ENCODE measurements at places on chromosomes 12 and 14.

DNA sequence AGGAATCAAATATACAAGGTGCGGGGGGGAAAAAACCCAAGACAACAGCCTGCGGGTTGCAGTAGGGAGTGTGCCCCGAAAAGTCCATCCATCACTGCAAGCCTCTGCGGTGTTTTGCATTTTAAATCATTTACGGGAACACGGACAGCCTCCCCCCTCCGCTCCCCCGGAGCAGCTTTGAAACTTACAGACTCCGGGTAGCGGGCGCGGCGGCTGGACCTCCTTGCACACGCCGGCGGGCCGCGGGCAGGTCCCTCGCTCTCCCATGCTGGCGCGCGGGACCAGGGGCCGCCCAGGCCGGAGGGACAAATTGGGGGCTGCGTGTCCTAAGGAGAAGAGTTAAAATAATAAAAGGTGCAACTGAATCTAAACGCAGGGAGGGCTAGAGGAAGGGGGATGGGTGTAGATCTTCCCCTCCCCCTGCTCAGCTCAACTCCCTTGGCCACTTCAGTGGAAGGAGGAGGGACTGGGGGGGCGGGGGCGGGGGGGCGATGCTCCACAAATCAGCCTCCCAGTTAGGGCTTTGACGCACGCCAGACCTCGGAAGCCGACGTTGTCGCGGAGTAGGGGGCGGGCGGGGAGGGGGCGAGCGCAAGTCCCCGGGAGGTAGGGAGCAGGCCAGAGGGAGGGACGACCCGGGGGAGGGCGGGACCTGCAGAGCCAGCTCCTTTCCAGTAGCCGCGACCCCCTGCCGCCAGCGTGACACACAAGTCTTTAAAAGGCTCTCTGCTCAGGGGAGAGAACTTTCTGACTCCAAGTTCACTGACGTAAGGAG lies at the start of gene KCNJ8:
Gene KCNJ8 (minus strand): TSS at position 349 of the 775 bp plus-strand sequence. CDS start 1,090 bp downstream, outside the sequence.
- DNase-seq = no peak

GRCh38 chr14:77206877-77207389 lies 25.3 kb downstream of the TMEM63C start:
- no peak for DNase-seq

DNA sequence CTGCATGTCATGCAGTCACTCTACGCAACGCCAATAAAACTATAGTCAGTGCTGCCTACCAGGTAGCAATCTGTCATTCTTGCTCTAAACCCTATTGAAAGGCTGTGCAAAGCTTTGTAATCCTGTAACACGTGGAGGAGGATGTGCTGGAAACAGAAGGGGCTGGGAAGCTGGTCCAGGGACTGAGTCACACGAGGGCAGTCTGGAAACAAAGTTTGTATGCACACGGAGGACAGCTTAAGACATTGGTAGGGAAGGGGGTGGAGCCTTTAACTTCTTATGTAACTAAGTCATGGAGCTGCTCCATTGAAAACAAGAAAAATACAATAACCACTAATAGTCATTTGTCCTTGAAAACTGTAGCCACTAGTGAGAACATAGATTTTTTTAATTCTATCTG lies 128.0 kb downstream of the BCAT1 start:
- DNase-seq = no peak

GRCh38 chr14:95758331-95758730 lies 44.4 kb upstream of the TCL1A start:
- DNase-seq = no peak

- DNase-seq = no peak
These were observed 77.6 kb upstream of the PRKD1 start for GRCh38 chr14:30005114-30005808.

GRCh38 chr14:75383721-75384120 lies 44.1 kb upstream of the JDP2 start:
- peak; percentile 0 for DNase-seq

- DNase-seq = no peak
These were observed 40.0 kb downstream of the FRS2 start for GRCh38 chr12:69509904-69510827.

GRCh38 chr12:30978639-30979038 lies 52.1 kb downstream of the TSPAN11 start:
- no peak for DNase-seq

- peak; percentile 94 for DNase-seq
These were observed at the start of gene IFT81 for GRCh38 chr12:110124269-110124995. Gene IFT81 (plus strand): TSS chr12:110124357. CDS start chr12:110127381, 3,024 bp downstream.
